ENCODE measurements at places on chromosomes 6 and 20.

GRCh38 chr20:8787090-8787489, 281.8 kb upstream of the PLCB4 start:
- no peak for DNase-seq

GRCh38 chr6:9978480-9978879, 436.4 kb downstream of the TFAP2A start:
- DNase-seq: no peak

DNA sequence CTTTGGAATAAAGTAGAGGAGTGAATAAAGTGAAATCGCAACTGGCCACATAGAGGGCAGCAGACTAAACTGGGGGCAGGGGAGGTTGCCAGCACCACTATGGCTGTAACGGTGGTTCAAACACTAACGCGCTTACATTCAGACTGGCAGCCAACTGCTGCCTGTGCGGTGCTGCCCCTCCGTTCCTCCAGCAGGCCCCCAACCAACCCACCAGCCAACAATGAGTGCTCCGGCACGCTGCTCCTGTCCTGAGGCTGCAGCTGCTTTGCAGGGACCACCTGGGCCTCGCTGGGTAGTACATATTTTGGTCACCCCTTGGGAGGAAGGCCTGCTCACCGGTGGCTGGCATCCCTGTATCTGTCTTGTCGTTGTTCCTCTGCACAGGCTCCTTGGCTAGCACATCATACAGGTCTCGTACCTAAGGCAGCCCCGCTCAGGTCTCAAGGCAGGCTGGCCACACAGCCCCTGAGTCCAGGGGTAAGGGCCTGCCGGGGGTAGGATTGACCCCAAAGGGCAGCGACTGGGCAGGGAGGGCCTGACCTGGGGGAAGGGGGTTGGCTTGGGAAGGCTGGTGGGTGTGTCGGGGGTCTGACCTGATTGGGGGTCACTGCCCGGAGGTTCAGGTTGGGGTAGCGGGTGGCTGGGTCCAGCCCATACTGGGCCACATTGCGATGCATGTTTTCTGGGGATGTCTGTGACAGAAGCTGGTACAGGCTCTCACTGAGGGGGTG, 6.3 kb downstream of the MICAL1 start:
- DNase-seq: no peak

- no peak for DNase-seq
These were observed 6.5 kb downstream of the PTPRK start for GRCh38 chr6:128513878-128514277.

DNA sequence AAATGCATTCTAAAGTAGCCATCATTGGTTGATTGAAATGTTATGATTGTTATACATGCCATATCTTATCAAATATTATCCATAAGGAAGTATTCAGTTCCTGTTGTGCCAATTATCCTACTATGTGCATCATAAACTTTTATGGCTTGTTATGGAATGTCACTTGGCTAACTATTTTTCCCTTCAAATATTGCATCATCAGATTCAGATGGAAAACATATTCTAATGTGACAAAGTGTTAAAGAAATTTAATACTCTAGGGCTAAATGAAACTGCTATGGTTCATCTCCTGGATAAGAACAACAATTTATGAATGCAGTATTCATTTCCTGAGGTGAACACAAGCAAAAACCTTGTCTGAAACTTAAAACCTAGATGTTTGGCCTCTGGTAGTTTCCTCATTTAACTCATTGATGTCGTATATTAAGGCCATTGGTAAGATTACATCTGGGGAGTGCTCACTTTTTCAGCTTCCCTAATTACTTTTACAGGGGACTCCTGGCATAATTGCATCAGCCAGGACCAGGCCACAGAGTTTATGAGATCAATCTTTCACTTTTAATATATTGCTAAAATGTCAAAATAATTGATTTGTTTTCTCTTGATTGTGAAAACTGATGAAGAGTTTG, 134.9 kb upstream of the CEP162 start:
- no peak for DNase-seq

- DNase-seq: no peak
These were observed 641.6 kb downstream of the HACE1 start for GRCh38 chr6:104218116-104218515.

DNA sequence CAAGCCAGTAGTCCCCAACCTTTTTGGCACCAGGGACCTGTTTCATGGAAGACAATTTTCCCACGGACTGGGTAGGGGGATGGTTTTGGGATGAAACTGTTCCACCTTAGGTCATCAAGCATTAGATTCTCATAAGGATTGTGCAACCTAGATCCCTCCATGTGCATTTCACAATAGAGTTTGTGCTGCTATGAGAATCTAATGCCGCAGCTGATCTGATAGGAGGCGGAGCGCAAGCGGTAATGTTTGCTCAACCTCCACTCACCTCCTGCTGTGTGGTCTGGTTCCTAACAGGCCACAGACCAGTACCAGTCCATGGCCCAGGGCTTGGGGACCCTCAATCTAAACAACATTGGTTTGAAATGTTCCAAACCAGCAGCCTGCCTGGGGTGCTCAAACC, 137.0 kb upstream of the STXBP5 start:
- no peak for DNase-seq

GRCh38 chr6:111952274-111952673, 79.0 kb upstream of the FYN start:
- no peak for DNase-seq

DNA sequence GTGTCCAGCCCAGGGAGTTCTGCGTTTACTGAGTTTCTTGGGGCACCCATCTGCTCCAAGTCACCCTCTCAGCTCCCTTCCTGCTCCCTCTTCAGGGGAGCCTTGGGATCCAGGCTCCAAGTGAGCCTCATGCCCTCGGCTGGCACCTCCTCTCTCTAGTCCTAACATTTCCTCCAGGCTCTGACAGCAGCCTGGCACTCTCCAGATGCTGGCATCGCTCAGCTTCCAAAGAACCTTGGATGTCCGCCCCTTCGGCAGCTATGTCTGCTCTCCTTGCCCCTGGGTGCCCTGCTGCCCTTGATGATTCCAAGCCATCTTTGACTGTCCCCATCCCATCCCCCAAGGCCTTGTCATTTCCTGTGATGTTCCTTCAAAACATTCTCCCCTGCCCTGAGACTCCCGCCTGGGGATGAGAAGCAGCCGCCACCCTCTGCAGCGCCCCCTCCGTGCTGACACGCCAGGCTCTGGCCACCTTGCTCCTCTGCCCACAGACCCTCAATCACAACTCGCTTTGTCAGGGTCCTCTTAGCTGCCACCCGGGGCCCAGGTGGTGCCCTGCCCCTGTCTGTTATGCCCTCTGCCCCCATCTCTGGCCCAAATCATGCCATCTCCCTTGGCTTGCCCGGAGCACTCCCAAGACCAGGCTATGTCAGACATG, 6.6 kb upstream of the GFRA4 start:
- no peak for DNase-seq

Data from GF-D8 (cell line).